Neural crest cell (in vitro differentiated cells): ENCODE measurements at places on chromosomes 6 and 20.

- DNase-seq, result no peak
Measured at GRCh38 chr20:47711046-47711752, 74.1 kb downstream of the SULF2 start.

- DNase-seq, result no peak
Measured at GRCh38 chr6:109372130-109372529, 10.1 kb downstream of the CD164 start.

- no peak for DNase-seq
Measured at GRCh38 chr6:42099340-42100028, 42.9 kb downstream of the C6orf132 start.

DNA sequence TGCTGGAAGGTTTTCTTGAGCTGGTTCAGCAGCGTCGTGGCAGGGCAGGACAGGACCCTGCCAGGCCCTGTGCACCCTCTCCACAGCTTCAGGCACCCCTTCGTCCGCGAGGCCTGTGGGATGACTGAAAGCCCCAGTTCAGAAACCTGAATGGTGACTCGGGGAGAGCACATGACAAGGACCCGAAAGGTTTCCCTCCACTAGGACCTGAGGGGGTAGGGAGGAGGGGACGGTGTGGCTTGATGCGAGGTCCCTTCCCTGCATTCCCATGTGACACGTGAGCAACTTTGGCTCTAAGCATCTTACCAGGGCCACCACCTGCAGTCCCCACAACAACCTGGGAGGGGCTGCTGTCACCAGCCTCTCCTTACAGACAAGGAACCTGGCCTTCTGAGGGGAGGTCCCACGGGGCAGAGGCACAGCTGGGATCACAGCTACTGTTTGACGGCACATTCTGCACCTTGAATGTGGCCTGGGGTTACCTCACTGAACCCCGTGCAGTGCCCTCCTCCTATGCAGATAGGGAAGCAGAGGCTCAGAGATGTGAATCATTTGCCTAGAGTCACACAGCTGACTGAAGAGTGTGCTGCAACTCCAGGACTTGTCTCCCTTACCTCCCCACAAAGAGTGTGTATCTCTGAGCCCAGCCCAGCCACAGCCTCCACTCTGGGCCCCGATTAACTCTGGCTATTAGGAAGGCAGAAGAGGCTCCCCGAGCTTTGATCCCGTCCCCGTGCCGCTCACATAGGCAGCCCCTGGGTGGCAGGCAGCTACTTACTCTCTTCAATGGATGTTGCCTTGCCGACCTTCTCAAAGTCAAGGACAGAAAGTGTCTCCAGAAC, 84.6 kb downstream of the PTPN1 start:
- no peak for DNase-seq

- DNase-seq, result no peak
Measured at GRCh38 chr20:20710443-20711315, 1.8 kb downstream of the RALGAPA2 start.
